Fibroblast of the aortic adventitia (primary cell): ENCODE measurements at places on chromosomes 6 and 20. TPM values are rescaled to one million over a fixed set of nuclear protein-coding genes. Genes with fewer than 3 reads are reported as not detected.

Gene PTCHD4
- 5.2 and 9.8 TPM in 2 replicates for total RNA-seq

- no peak for DNase-seq
These were observed 73.1 kb downstream of the AGPAT4 start for GRCh38 chr6:161200610-161201370.

Gene QKI
- total RNA-seq = 125 and 145 TPM in 2 replicates

Gene MAS1
- total RNA-seq = under 0.01 and 0.08 TPM in 2 replicates

Gene CCN5
- total RNA-seq = 67.9 and 266 TPM in 2 replicates

GRCh38 chr20:23407781-23408464, 13.4 kb downstream of the NAPB start:
- no peak for DNase-seq

DNA sequence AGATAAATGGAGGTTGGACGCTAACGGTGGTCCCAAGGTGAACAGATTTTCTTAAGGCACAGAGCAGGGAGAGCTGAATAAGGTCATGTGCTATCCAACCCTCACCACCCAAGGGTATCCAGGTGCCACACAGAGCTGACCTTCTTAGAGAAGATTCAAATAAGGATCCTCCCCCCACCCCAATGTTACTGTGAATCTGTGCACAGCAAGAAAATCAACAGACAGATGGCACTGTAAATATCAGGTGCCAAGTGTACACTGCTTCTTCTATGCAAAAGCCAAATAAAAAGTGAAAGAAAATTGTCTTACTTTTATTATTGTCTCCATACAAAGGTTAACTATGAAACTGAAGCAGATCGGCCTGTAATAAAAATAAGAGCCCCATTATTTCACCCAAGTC, 96.9 kb downstream of the PAK5 start:
- no peak for DNase-seq

DNA sequence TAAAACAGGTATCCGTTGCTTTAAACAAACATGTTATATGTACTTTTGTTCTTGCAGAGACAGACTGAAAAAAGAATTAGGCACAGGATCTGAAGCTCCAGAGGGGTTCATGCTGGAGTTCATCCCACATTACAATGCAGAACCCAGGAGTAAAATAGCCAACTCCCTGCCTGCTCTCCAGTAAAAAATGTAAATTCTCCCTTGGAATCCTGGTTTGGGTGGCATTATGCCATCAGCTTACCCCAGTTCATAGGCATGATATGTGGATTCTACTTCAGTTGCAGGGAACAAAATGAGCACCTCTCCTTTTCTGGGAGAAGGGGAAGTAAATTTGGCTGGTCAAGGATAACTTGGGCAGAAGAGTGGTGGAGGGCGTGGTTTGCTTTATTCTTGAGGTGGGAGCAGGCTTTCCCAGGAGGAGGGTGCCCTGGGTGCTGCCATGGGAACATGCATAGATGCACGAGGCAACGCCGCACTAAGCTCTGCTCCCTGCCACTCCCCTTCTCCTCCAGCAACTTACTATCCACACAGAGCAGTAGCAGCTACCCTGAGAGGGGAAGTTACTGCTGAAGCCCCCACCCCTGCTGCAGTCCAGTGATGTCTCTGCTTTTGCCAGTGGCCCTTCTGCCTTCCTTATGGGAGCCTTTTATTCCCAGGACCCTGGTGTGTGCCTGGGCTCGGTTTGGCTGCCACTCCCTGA, 71.6 kb upstream of the GLP1R start:
- peak; percentile 1 for DNase-seq

DNA sequence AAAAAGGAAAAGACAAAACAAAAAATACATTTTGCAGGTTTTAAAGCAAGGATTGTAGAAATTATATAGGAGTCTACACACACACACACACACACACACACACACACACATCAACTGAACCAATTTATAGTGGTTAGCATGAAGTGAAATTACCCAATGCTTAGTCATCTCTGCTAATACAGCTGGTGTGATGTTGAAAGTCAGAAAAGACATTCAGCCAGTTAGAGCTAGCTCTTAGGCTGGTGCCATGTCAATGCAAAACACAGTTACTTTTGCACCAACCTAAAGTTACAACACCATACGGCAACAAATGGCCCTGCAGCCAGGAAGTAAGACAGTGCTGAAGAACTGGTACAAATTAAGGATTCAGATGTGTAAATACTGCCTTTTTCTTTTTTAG, 15.2 kb downstream of the FAM210B start:
- DNase-seq = peak; percentile 93
